Heart right ventricle (tissue), 16 donors: ENCODE measurements at places on chromosomes 11 and 22. TPM values are rescaled to one million over a fixed set of nuclear protein-coding genes. Genes with fewer than 3 reads are reported as not detected.

Gene GP1BB
- total RNA-seq, result not detected

- H3K36me3 ChIP-seq, result no peaks in the 10 kb centered on the region
- no peak overlapping the region for H3K4me3 ChIP-seq
- H3K27ac ChIP-seq, result no peak overlapping the region
Measured at GRCh38 chr11:58179648-58180047, 9.2 kb upstream of the OR9Q2 start.

Gene DCDC1
- not detected for total RNA-seq

Gene GSTT2B
- 1.5 TPM for total RNA-seq

Gene ACR
- 0.59 TPM for total RNA-seq

Gene EFCAB6
- total RNA-seq, result 1.8 TPM

GRCh38 chr22:35985371-35985770, 43.3 kb downstream of the RBFOX2 start:
- no peak overlapping the region for H3K4me3 ChIP-seq
- H3K36me3 ChIP-seq, result no peaks in the 10 kb centered on the region
- H3K27me3 ChIP-seq, result no peaks in the 10 kb centered on the region
- H3K4me1 ChIP-seq, result peaks cover 29% of the 10 kb centered on the region

Gene RASSF10
- 1.3 TPM for total RNA-seq

DNA sequence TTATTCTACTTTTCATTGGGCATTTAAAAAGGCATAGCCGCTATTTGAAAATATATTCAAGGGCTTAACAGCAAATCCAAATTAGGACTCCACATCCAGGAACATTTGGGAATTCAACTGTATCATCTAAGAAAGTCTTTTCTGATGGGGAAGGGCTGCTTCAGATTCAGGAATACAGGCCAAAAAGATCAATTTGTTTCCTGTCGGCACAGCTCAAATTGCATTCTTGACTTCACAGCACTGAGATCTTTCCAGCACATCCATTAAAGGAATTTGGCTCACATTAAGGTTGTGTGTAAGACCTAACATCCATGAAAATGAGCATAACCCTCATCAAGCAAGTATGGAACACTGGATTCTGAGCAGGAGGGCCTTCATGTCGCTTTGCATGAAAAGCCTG, 1169.5 kb upstream of the CCDC90B start:
- H3K4me1 ChIP-seq, result no peaks in the 10 kb centered on the region
- H3K4me3 ChIP-seq, result no peak overlapping the region
- H3K27me3 ChIP-seq, result no peaks in the 10 kb centered on the region
- no peaks in the 10 kb centered on the region for H3K36me3 ChIP-seq

- no peaks in the 10 kb centered on the region for H3K27me3 ChIP-seq
- DNase-seq, result no peak
- H3K4me3 ChIP-seq, result no peak overlapping the region
- peaks cover 41% of the 10 kb centered on the region for H3K36me3 ChIP-seq
- H3K27ac ChIP-seq, result no peak overlapping the region
Measured at GRCh38 chr22:50504369-50505211, 2.9 kb downstream of the LMF2 start.

DNA sequence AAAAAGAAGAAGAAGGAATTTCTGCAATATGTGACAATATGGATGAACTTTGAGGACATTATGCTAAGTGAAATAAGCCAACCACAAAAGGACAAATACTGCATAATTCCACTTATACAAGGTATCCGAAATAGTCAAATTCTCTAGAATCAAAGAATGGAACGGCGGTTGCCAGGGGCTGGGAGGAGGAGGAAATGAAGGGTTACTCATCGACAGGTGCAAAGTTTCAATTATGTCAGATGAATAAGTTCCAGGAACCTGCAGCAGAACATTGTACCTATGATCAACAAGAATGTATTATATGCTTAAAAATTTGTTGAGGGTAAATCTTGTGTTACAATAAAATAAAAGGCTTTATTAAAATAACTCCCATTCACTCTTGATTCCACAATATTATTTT, 49.0 kb downstream of the SC5D start:
- no peak overlapping the region for H3K27ac ChIP-seq
- no peaks in the 10 kb centered on the region for H3K27me3 ChIP-seq
- peaks cover 13% of the 10 kb centered on the region for H3K4me1 ChIP-seq
- no peaks in the 10 kb centered on the region for H3K36me3 ChIP-seq

DNA sequence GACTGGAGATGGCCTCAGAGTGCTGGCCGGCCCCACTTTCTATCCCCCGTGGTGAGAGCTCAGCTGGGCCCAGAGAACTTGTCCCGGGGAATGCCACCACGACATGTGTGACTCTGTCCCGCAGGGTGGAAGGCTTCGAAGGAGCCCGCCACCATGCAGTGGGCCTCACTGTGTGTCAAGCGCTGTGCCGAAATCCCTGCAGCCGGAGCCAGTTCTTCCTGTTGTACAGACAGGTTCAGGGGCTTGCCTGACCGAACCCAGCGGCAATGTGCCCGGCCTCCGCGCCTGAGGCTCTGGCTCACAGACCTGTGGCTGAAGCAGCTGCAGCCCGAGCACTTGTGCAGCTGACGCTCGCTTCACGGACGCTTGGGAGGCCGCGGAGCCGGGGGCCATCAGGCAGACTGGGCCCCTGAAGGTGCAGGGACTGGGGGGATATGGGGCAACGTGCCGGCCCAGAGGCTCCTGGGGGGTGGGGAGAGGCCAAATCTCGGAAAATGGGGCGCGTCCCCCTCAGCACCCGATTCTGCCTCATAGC, 650 bp downstream of the PPM1F start:
- H3K36me3 ChIP-seq, result no peaks in the 10 kb centered on the region
- peak overlapping the region; percentile 68 for H3K4me3 ChIP-seq
- no peak for DNase-seq
- peak overlapping the region; percentile 56 for H3K27ac ChIP-seq
- peaks cover 33% of the 10 kb centered on the region for H3K4me1 ChIP-seq

Gene MS4A7
- total RNA-seq, result 23.9 TPM

DNA sequence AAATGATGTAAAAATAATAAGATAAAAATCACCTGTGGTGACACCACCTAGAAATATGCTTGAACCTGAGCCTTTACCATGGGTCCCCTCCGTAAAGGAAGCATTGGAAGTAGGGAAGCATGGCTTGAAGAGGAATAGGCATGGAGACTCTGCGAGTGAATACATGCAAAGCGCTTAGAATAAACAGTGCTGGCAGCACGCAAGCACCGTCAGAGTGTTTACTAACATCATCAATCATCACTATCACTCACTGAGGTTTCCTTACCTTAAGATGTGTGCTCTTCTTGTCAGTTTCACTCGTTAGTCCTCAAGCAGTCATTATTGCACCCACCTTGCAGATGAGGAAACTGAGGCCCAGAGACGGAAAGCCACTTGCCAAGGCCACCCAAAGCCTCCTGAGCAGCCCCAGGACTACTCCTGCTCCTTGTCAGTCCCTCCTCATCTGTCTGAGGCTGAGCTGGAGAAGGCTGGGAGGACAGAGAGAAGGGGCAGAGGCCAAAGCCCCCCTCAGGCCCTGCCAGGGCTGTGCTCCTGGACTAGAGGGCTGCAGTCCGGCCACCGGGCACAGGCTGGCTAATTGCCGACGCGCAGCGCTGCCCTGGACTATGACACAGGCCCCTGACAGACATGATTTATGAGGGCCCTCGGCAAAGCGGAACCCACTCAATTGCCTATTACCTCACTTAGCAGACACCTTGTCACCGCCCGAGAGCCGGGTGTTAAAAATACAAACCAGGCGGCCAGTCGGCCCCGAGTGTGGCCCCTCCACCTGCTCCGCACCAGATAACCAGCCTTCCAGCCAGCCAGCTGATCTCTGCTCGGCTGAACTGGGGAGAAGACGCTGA, 168.9 kb downstream of the MN1 start:
- peaks cover 12% of the 10 kb centered on the region for H3K4me1 ChIP-seq
- no peaks in the 10 kb centered on the region for H3K36me3 ChIP-seq
- H3K27me3 ChIP-seq, result no peaks in the 10 kb centered on the region
- H3K27ac ChIP-seq, result no peak overlapping the region

DNA sequence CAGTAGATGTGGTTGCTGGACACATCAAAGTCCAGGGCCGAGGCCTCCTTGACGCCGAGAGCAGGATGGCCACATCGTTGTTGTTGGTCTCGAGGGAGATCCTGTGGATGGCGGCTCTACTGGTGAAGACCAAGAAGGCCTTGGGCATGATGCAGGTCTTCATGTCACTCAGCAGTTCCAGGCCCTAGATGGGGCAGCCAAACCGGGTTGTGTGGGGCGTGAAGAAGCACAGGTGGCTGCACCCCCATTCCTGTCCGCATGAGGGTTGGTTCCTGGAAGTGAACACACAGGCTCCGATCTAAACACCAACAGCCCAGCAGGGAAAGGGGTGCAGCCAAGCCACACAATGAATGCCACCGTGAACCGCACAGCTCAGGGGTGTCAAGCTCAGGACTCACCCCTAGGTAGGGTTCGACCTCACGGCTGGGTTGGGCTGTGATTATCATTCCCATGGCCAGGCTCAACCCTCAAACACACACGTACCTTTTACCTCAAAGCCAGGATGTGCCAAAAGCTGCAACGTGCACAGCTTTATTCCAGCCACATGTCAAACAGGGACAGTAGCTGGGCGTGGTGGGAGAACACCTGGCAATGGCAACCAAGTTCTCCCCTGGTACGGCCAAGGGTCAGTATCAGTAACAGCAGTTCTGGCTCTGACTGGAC, 132.3 kb downstream of the CRYBB2 start:
- peaks cover 7% of the 10 kb centered on the region for H3K4me1 ChIP-seq
- H3K36me3 ChIP-seq, result peaks cover 82% of the 10 kb centered on the region
- no peak overlapping the region for H3K4me3 ChIP-seq
- no peak overlapping the region for H3K27ac ChIP-seq

- H3K36me3 ChIP-seq, result no peaks in the 10 kb centered on the region
- H3K4me1 ChIP-seq, result peaks cover 8% of the 10 kb centered on the region
- H3K27ac ChIP-seq, result no peak overlapping the region
- no peak for DNase-seq
- no peaks in the 10 kb centered on the region for H3K27me3 ChIP-seq
Measured at GRCh38 chr22:47000888-47001287, 238.4 kb downstream of the TBC1D22A start.

Gene DLG2
- total RNA-seq, result 9.1 TPM

DNA sequence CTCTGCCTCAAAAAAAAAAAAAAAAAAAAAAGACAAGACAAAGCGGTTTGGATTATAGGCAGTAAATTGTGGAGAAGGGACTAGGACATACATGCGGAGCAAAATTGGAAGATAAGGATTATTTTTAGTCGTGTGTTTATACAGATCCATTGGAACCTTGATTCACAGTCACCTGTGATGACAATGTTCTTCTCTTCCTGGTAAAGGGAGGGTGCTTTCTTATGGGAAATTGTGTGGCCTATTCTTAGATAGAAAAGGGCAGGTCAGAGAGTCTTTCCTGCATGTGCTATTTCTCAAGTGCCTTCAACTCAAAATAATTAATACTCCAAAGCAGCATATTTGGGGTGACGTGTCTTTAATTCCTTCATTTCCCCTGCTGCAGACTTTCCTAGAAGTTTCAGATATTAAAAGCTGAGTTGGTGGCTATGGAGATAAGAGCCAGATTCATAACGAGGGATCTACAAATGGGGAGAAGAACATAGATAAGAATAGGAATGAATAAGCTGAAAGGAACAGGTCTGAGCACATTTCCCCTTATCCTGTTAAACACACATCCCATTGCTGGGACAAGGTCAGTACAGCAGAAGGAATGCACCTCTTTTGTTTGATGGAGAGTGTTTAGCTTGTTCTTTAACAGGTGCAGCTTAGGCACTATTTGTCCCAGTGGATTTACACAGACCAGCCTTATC, 22.5 kb downstream of the GSTT2B start:
- no peak for DNase-seq
- H3K4me1 ChIP-seq, result peaks cover 4% of the 10 kb centered on the region
- no peak overlapping the region for H3K27ac ChIP-seq
- no peaks in the 10 kb centered on the region for H3K27me3 ChIP-seq
- no peak overlapping the region for H3K4me3 ChIP-seq

GRCh38 chr11:66950112-66950535, 8.1 kb downstream of the PC start:
- no peak for DNase-seq
- H3K4me1 ChIP-seq, result no peaks in the 10 kb centered on the region
- no peak overlapping the region for H3K4me3 ChIP-seq
- H3K27ac ChIP-seq, result no peak overlapping the region

DNA sequence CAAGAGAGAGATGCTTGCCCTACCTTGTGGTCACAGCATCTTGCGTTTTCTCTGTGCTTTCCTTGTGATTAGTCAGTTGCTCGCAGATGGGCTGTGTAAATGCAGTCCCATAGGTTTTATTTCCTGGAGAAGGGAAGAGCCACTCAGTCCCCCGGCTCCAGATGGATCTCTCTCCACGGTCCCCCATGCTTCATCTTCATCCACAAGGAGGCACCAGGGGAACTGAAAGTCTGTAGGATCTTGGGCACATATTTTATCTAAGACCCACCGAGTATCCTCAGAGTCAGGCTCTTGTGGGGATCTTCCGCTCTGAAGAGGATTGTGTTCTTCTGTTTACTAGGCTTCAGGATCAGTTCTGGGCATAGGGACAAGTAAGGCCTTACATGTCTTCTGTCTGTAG, 66.8 kb upstream of the E2F8 start:
- no peak overlapping the region for H3K27ac ChIP-seq
- no peaks in the 10 kb centered on the region for H3K27me3 ChIP-seq
- H3K4me1 ChIP-seq, result no peaks in the 10 kb centered on the region
- H3K36me3 ChIP-seq, result no peaks in the 10 kb centered on the region

- H3K4me1 ChIP-seq, result peaks cover 6% of the 10 kb centered on the region
- no peak for DNase-seq
- no peaks in the 10 kb centered on the region for H3K27me3 ChIP-seq
- H3K4me3 ChIP-seq, result no peak overlapping the region
Measured at GRCh38 chr22:41047801-41048211, 44.6 kb upstream of the EP300 start.

DNA sequence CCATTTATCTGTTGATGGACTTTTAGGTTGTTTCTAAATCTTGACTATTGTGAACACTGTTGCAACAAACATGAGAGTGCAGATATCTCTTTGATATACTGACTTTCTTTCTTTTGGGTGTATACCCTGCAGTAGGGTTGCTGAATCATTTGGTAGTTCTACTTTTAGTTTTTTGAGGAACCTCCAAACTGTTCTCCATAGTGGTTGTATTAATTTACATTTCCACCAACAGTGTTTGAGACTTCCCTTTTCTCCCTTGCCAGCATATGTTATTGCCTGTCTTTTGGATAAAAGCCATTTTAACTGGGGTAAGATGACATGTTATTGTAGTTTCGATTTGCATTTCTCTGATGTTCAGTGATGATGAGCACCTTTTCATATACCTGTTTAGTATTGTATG, 330.0 kb downstream of the DDX10 start:
- H3K4me1 ChIP-seq, result no peaks in the 10 kb centered on the region
- no peak overlapping the region for H3K27ac ChIP-seq
- no peak overlapping the region for H3K4me3 ChIP-seq
- no peak for DNase-seq
- no peaks in the 10 kb centered on the region for H3K27me3 ChIP-seq

GRCh38 chr11:99351624-99352023, 330.9 kb downstream of the CNTN5 start:
- no peak for DNase-seq
- H3K4me3 ChIP-seq, result no peak overlapping the region
- peaks cover 5% of the 10 kb centered on the region for H3K4me1 ChIP-seq
- H3K27ac ChIP-seq, result no peak overlapping the region

GRCh38 chr11:84518631-84519183, 1108.4 kb downstream of the DLG2 start:
- no peaks in the 10 kb centered on the region for H3K36me3 ChIP-seq
- H3K4me3 ChIP-seq, result no peak overlapping the region
- H3K27ac ChIP-seq, result no peak overlapping the region
- no peaks in the 10 kb centered on the region for H3K4me1 ChIP-seq
- DNase-seq, result no peak
- H3K27me3 ChIP-seq, result no peaks in the 10 kb centered on the region
